RPMI8226 (cell line): ENCODE measurements at places on chromosomes 3 and 15.
A peak's percentile ranks its signal among the peaks of the same experiment; 100 is the strongest.

GRCh38 chr3:136186344-136186743 lies 9.8 kb downstream of the MSL2 start:
- DNase-seq = peak; percentile 25

DNA sequence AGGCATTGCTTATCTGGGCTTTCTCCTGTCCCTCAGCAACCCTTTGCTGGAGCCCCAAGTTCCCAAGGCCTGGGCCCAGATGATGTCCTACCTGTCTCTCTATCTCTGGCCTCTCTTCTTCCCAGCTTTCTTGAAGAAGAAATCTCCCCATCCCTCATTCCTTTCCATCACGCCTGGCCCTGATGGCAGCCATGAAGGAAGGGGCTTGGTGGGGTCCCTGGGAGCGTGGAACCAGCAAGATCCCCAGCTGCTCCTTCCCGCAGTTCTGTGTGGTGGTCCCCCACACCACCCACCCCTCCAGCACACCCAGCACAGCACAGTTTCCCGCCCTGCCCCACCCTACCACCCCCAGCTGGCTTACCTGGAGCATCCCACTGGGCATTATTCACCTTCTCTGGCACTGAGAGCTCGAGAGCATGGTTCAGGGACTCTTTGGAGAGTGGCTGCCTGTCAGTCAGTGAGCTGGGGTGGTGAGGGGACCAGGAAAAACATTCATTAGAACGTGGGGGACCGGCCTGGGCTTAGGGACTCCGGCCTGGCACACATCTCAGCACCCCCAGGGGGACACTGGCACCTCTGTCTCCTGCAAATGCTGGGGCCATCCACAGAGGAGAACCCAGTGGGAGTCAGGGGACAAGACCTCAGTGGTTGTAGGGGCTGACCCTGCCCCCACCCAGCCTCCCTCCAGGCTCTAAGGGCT lies 26.6 kb downstream of the ACSBG1 start:
- no peak for DNase-seq

DNA sequence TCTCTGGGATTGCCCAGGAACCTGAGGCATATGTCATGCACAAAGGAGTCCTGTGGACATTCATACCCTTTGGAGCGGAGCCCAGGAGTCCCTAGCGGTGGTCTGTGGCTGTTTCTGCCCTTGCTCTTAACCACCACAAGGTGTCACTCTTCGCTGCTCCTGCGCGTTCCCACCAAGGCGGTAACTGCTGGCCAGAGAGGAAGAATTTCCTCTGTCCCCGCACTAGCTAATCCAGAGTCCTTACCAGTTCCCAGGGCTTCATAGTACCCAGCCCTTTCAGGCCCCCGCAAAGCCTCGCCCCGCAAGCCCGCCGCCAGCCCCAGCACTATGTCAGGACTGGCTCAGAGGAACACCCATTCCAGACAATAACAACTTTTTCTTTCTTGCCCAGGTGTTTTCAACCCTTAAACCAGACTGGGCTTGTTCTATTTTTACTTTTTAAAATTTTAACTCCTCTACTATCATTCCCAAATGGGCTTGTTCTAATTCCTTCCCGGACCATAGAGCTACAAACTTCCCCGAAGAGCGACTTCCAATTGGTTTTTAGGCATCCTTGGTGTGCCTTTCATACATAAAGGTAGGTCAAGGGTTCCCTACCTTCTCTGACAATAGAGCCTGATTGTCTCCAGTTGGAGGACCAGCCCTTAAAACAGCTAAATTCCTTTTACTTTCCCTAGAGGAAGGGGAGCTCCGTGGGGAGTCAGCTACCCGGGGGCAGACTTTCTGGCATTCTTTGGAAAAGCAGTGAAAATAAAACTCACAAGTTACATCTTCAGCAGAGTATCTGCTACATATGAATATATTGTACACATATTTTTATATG lies 31.8 kb upstream of the ZNF774 start:
- DNase-seq = peak; percentile 89

- no peak for DNase-seq
Measured at GRCh38 chr15:62428259-62428658, 263.2 kb upstream of the C2CD4B start.

- peak; percentile 78 for DNase-seq
Measured at GRCh38 chr3:5181469-5182141, 5.9 kb upstream of the EDEM1 start.
